Stimulated activated CD8-positive, alpha-beta memory T cell treated with anti-CD3 and anti-CD28 coated beads, Interleukin-7, amount 100 ng/mL, for 1 hour (primary cell): ENCODE measurements at places on chromosomes 4 and X.

GRCh38 chr4:76198411-76199237 lies 15.0 kb downstream of the SCARB2 start:
- DNase-seq: no peak

DNA sequence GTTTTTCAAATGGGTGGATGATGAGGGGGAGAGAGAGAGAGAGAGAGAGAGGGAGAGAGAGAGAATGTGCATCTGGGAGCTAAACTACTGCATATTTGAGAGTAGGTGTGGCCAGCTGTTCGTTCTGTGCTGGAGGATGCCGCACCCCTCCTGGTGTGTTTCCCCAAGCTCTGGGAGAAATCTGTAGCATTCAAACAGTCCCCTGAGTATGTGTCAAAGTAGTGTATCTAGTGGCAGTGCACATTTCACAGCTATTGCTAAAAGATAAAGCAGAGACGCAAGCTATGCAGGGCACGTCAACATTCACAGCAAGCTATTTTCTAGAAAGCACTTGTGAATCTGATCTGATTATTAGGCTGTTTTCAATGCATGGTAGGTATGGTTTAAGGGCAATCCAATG lies 83.5 kb upstream of the LIMCH1 start:
- DNase-seq: no peak

DNA sequence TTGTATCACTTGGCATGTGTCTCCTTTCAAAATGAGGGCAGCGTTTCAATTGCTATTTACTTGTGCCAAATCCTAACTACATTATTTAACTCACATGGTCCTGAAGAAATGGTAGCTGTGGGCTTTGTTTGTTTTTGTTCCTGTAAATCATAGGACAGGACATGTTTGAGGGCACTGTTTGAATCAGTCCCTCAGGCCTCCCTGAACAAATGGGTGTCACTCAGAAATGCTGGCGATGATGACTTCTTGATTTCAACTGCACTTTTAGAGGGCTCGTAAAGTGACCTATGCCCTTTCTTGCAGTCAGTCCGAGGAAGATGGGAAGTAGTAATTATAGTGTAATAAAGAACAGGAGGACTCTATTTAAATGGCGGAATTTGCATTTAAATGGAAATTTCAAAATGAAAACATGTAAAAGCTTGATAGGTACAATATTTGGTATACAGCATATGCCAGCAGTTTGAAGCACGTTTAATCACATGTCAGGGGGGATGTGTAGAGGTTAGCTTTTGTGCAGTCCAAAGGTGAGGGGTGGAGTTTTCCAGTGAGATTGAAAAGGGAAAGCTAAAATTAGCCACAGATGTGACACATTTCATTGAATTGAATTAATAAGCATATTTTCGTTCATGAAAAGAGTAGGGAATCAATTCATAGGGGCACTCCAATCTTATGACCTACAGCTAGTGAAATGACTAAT lies 1958.7 kb upstream of the IGFBP7 start:
- no peak for DNase-seq

DNA sequence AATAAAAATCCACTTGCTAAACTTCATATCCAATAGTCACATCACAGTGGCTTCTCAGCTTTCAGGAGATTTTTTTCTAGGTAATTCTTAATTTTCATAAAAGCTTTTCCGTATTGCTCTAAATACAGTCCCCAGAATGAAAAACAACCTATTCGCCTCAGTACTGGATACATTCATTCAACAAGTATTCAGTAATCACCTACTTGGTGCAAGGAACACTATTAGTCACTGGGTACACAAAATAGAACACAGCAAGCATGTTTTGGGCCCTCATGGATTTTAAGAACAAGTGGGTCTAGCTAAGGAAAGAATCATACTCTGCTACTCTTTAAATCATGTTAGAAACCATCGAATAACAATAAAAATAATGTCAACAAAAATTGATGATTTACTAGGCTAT lies 2.8 kb upstream of the BEX3 start:
- no peak for DNase-seq

DNA sequence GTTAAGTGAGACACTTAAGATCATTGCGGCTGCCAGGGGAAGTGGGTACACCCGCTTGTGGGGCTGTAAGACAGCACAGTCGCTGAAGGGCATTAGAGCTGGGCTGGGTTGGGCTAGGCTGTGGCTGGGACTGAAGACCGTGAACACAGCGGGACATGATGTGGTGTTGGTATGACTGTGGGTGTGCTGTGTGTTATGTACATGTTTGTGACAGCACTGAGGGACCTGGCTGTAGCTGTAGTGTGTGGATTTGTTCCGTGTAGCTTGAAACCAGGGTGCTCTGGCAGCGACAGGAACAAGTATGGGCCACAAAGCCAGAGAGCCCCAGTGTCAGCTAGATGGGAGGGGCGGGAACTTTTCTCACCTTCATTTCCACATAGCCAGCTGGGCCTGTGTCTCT lies 82.1 kb downstream of the NHSL2 start:
- peak; percentile 16 for DNase-seq

DNA sequence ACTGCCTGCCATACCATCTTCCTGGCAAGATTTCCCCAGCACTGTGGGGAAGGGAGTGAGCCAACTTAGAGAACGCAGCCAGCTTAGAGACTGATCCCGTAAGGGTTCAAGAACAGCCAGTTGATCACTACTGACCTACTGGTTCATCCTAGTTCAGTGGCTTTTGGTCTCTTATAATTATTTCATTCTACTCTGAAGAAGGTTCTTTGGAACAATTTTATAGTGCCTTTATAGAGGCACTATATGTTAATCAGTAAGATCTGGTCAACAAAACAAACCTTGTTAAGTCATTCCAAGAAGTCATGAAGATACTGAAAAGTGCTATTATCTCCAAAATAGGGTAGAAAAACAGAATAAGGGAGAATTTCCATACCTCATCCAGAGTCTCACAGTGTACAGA lies 33.2 kb upstream of the ENPEP start:
- DNase-seq: no peak

DNA sequence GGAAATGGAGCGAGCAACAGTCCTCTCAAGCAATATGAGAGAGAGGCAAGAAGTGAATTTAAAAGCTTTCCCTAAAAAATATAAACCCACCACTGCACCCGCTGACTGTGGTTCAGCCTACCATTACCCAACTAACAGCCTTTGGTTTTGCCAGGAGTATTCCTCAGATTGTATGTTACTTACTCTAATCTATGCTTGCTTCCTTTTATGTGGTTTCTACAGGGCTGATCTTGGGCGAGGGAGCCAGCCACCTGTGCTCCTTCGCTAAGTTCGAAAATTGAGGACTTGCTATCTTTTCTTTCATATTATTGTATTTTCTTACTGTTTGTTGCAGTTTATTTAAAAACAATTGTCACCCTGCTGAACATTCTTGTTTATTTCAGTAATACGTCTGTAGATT lies 101.1 kb downstream of the DDX53 start:
- no peak for DNase-seq

DNA sequence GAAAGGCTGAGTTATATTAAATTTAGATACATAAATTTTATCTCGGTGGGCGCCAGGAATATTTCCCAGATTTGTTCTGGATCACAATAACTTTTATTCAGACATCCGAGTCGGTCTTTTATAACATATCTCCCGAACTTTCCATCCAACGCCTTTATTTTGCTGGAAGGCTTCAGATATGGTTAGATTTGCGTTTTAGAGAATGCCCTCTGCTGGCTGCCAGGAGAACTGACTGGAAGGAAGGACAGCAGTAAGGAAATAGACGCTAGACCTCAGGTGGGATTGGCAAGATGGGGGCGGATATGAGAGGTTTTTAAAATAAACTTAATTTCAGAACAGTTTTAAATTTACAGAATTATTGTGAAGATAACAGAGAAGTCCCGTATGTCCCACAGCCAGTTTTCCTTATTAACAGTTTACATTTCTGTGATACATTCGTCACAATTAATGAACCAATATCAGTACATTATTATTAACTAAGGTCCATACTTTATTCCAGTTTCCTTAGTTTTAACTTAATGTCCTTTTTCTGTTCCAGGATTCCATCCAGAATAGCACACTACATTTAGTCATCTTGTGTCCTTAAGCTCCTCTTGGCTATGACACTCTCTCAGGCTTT lies 4.6 kb upstream of the KANTR start:
- DNase-seq: no peak

DNA sequence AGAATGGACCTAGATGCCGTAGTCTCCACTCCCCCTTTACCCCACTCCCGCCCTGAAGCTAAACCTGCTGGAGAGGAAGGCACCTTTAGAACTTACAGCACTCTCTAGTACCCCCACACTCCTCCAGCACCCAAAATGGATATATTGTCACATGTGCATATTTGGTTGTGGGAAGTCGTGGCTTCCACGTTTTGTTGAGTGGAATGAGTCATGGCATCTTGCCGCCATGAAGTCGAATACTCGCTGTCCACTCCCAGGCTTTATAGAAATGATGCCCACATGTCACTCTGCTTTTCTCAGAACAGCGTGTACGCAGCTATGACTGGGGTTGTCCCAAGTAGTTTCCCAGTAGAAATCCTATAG lies 545 bp downstream of the ABCE1 start:
- DNase-seq: peak; percentile 8

DNA sequence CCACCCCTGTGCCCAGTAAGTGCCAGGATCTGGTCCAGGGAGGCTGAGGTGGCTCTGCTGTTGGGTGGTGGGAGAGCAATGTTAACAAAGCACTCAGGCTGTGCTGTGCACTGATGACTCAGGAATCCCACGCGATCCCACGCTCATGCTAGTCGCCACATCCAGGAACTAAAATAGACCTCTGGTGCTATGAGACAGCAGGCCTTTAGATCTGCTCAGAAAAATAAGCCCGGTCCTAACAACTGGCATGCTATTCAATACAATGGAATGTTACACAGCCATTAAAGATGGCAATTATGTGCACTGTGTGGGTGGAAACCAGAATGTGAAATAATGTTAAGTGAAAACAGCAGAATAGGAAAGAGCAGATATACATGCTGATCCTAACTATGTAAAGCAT lies 26.0 kb downstream of the ARL13A start:
- no peak for DNase-seq

DNA sequence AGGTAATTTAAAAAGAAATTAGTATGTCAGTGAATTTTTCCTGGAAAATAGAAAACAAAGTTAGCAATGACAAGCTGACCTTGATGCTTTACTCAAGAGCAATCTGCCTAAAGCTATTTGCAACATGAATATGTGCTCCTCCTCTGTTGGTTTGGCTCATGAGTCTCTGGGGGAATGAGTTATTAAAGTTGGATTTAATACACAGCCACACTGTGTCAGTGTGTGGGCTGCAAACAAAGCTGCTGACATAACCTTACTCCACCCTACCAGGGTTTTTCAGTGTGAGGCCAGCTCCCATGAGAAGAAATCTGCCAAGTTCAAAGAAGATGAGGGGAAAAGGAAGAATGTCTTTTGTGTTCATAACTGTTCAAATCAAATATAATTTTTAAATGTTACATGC lies 280.5 kb downstream of the TLL1 start:
- no peak for DNase-seq

DNA sequence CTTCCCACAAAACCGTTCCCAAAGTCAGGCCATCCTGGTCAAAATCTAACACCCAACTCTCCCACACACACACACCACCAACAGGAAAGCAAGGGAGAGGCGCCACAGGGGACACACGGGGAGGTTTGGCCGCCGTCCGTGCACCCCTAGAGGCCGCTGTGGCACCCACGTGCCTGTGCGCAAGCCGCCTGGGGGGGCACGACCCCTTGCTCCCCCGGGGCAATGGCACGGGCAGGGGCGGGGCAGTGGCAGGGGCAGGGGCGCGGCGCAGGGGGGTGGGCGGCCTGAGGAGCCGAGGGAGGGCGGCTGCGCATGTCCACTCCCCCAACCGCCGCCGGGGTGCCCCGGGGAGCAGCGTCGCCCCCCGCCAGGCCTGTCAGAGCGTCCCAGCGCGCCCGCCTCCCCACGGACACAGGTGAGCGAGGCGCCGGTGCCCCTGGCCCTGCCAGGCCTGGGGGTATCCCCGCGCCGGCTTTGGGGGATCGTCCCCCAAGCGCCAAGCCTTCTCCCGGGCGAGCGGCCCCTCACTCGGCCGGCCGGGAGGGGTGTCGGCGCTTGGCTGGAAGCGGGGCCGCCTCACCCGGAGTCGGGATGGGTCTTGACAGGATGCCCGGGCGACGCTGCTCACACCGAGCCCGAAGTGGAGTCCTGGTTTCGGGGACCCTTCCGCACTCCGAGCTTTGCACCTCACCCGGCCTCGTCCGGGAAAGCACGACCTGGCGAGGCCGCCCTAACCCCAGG lies at the start of gene ERAS:
ERAS (plus strand) TSS at position 379 of the 741 bp plus-strand sequence. CDS start 2,611 bp downstream, outside the sequence.
- no peak for DNase-seq

DNA sequence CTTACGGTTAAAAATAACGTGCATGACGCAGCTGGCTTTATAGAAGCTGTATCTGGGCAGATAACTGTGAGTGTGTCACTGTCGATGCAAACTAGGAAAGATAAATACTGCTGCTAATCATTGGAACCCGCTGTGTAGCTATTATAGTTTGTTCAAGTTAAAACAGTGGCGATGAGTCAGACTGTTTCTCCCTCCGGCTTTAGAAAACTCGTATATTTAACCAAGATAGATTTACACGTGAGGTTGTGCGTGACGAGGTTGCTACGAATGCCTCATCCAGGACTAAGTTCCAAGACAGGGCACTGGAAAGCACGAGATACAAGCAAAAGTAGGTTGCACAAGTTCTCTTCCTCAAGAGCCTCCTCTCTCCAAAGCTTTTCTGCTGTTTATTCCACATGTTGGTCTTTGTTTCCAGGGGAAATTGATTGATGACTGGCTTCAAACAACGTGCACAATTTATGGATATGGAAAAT lies 270.7 kb downstream of the FBXW7 start:
- no peak for DNase-seq

DNA sequence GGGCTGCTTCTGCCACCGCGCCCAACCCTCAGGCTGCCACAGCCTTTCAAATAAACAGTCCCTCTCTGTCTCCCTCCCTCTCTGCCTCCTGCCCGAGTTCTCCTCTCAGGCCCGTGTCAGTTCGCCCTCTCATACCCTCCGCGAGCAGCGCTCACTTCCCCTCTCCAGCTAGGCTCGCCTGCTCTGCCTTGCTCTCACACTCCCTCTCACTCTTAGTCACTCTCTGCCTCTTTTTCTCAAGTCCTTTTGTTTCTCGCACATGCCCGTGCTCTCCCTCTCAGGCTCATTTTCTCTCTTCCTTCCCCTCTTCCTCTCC lies 3.2 kb downstream of the EFNB1 start:
- no peak for DNase-seq

GRCh38 chr4:182091128-182091527 lies 152.1 kb upstream of the TENM3 start:
- no peak for DNase-seq

- no peak for DNase-seq
Observed at GRCh38 chr4:168183717-168184571, 91.6 kb downstream of the ANXA10 start.

GRCh38 chrX:119816300-119816699 lies 24.9 kb upstream of the RPL39 start:
- DNase-seq: no peak

DNA sequence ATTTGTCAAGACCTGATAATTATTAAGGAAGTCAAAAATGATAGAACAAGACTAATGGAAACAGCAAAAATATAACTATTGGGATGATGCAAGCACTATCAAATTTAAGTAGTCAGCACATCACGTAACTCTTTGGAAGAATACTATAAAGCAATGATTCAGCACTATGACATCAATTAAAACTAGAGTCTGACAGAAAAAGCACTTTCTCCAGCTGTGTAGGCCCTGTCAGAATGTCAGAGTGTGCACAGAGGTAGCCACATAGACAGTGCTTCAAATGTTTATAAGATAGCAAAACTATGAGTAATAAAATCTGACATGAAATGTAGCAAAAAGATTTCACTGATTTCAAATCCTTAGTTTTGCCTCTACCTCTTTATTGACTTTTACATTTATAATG lies 1226.6 kb upstream of the ADGRL3 start:
- DNase-seq: no peak
